ENCODE measurements at places on chromosomes 3 and 15.

DNA sequence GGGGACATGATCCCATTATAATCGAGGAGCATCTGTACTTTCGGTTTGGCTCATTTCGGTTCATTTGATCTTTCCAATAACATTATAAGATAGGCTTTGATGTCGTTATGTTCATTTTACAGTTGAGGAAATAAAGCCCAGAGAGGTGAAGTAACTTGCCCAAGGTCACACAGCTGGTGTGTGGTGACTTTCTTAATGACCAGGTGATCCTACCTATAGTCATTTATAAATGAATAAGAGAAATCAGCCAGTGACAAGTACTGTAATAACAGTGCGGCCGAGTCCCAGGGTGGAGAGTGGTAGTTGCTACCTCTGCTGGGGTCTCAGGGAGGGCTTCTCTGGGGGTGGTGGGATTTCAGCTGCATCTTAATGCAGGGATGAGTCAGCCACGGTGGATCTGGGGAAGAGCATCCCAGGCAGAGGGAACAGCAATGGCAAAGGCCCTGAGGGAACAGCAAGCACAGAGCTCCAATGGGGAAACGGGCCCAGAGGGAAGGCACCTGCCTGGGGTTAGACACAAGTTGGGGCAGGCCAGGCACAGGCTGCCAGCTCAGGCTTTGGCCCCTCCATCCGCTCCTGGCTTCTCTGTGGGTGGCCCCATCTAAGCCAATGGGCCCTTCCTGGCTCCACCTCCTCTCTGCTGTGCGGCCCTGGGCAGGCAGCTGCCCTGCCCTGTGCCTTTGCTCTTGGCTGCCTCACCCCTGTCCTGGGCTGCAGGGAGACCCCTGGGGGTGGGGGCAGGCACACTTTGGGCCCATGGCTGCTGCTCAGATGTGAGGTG is 1.1 kb upstream of the FBLN2 start:
- DNase-seq = no peak

GRCh38 chr3:113897373-113897777 is 50.4 kb upstream of the ZDHHC23 start:
- no peak for DNase-seq

- DNase-seq = no peak
These were observed 9.2 kb upstream of the SPRED1 start for GRCh38 chr15:38243278-38244055.

- DNase-seq = no peak
These were observed 107.3 kb upstream of the SELENOK start for GRCh38 chr3:53998980-53999379.

GRCh38 chr3:150035301-150035779 is 64.6 kb upstream of the PFN2 start:
- peak; percentile 5 for DNase-seq

GRCh38 chr3:197286678-197287077 is 11.7 kb downstream of the DLG1 start:
- DNase-seq = no peak

DNA sequence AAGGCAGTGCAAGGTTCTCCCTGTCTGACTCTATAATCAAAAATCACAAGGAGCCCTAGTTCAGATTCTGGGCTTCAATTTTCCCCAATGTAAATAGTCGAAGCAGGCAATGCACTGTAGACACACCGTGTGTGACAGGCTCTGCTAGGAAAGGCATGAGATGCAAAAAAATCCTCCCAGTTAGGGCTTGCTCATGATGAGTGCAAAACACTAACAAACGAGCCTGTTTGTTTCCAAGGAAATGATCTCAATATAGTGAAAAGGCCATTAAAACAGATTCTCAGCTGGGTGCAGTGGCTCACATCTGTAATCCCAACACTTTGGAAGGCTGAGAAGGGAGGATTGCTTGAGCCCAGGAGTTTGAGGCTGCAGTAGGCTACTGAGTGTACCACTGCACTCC is 55.7 kb downstream of the UMPS start:
- DNase-seq = no peak

DNA sequence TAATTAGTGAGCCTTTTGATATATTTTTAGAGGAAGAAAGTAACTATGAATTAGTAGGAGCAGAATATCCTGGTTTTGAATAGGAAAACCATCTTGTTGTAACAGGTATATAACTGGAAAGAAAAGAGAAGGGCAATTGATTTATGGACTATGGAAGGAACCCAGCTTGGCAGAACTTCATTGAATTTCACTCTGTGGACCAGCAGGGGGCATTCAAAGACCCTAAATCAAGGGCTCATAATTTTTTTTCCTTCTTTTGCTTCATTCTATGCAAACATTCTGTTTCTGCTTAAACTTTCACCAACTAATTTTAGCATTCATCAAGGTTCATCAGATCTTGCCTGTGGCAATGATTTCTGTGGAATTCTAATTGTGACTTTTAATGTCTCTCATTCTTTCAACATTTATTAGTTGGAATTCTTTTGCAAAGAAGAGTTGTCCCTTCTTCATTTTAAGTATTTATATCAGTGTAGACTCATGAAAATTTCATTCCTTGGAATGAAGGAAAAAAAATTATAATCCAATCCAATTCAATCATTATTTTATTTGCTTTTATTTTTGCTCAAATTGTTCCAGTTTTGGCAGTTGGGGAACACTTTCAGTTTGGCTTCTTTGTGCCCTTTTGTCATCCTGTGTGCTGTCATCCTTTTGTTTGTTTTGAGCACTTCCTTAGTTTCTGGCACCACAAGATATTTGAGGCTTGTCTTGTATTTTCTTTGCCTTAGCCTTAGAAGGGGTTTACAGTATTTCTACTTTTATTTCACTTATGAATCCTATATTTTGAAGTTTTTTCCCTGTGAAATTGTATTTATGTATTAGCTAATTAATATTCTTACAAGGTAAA is 30.4 kb downstream of the NXPE3 start:
- no peak for DNase-seq

DNA sequence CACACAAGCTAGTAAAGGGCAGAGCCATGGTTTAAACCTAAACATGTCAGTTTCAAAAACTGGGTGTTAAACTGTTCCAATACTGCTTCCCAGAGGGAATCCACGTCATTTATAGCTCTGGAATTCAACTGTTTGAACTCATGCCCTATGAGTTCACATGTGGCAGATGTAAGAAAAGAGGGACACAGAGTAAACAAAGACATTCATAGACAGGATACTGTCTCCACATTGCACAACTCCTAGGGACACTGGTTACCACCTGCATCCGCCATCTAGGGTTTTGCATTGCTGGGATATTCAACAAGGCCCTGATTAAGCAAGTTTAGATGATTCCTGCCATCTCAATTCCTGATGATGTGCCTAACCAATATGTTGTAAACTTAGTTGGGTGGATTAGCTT is 134.1 kb upstream of the COL8A1 start:
- no peak for DNase-seq

DNA sequence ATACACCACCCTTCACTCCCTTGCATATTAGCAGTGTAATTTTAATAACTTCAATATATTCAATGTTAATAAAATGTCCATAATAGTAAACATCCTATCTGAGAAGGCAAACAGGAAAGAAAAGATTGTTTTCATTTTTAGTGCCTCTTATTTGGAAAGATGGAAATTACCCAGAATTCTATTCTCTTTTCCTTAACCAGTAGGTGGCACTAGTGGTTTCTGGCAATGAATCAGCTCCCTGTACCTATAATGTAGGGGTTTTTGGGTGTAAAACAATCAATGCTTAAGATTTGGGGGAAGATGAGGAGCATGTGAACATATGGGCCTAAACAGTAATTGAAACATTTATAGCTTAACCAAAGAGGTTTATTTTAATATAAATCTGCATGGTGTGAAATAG is 5.7 kb upstream of the SEMA6D start:
- no peak for DNase-seq

DNA sequence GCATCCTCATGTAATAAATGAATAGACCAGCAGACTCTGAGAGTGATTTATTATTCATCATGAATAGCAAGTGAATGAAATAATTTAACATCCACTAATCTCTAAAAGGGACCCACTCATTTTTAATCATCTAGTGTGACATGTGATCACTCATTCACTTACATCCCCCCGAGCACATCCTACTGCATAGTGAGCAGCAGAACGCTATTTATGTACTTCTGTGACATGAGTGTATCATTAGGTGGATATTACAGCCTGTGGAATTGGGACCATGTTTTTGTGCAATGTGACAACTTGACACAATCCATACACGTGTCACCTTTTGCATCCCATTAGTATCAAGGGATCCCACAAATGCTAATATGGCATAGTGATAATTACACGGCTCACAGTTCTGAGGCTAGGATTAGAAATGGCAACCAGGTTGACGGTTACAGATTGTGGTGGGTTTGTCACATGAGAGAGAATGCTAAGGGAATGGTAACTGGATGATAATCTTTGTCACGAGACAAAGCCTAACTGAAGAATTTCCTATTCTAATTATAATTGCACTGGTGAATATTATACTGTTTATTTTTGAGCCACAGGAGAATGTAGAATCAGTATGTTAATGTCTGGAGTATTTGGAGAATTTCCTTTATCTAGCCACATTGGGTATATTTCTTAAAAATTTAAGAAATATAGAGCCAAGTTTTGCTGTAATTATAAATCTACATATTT is 595.2 kb upstream of the TBL1XR1 start:
- no peak for DNase-seq
